A673 (cell line): ENCODE measurements at places on chromosomes 12 and 14. TPM values are rescaled to one million over a fixed set of nuclear protein-coding genes. Genes with fewer than 3 reads are reported as not detected.

DNA sequence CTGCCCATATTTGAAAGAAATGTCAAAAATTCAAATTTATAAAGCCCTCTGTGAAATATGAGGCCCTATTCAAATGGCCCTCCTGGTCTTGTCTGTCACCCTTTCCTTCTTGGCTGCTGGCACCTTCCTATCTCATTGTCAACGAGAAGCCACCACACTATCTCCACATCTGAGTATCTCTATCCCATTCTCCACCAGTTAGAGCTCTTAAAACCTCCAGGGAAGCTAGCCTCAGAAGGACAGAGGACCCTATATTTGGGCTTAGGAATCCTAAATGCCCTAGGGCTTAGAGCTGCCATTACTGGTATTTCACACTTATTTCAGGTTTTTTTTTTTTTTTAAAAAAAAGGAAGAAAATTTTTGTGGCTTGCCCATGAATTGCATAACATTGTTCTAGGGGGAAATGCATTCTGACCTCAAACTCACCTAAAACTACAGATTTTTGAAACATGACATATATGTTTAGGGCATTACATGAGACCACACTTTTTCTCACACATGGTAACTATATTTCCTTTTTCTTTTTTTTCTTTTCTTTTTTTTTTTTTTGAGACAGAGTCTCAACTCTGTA, 25.0 kb downstream of the SLC25A21 start:
- no peak for DNase-seq
- H3K36me3 ChIP-seq: no peaks in the 10 kb centered on the region
- H3K4me1 ChIP-seq: no peaks in the 10 kb centered on the region
- no peak overlapping the region for H3K4me3 ChIP-seq
- H3K27me3 ChIP-seq: no peaks in the 10 kb centered on the region

GRCh38 chr14:76977793-76978720, 50.5 kb downstream of the IRF2BPL start:
- no peak overlapping the region for H3K4me3 ChIP-seq
- no peaks in the 10 kb centered on the region for H3K36me3 ChIP-seq
- H3K27me3 ChIP-seq: no peaks in the 10 kb centered on the region
- no peak overlapping the region for H3K27ac ChIP-seq

- H3K27me3 ChIP-seq: peaks cover 47% of the 10 kb centered on the region
- no peaks in the 10 kb centered on the region for H3K36me3 ChIP-seq
- DNase-seq: no peak
- H3K27ac ChIP-seq: no peak overlapping the region
- no peak overlapping the region for H3K4me3 ChIP-seq
- H3K4me1 ChIP-seq: no peaks in the 10 kb centered on the region
Measured at GRCh38 chr12:118582863-118583262, 206.5 kb downstream of the SUDS3 start.

Gene TOMM20L
- not detected in 2 replicates for total RNA-seq

DNA sequence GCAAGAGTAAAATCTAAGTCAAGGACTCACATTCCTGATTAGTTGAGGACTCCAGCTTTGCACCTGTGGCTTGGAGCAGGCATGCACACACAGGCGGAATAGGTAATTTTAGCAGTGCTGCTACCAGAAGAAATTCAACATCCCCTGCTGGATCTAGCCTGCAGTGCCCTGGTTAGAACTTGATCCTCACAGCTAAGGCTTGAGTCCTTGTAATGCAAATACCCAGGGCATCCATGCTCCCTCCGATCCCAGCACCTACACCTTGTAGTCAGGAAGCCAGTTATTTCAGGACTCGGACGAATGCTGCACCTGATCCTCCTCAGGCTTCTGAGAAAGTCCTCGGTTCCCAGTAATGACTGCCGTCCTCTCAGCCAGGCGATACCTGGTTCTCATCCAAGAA, 309.0 kb upstream of the AMIGO2 start:
- H3K4me3 ChIP-seq: no peak overlapping the region
- H3K36me3 ChIP-seq: no peaks in the 10 kb centered on the region
- no peak overlapping the region for H3K27ac ChIP-seq
- DNase-seq: no peak

GRCh38 chr14:24080142-24080530, 8.8 kb downstream of the CPNE6 start:
- H3K27me3 ChIP-seq: peaks cover 13% of the 10 kb centered on the region
- no peak overlapping the region for H3K4me3 ChIP-seq
- H3K27ac ChIP-seq: no peak overlapping the region
- DNase-seq: no peak
- H3K36me3 ChIP-seq: no peaks in the 10 kb centered on the region

Gene RBP5
- total RNA-seq: not detected in 2 replicates
